ENCODE measurements at places on chromosomes 6 and 20.
A peak's percentile ranks its signal among the peaks of the same experiment; 100 is the strongest.

- no peak for DNase-seq
Measured at GRCh38 chr6:23245572-23245971, 676.2 kb downstream of the HDGFL1 start.

DNA sequence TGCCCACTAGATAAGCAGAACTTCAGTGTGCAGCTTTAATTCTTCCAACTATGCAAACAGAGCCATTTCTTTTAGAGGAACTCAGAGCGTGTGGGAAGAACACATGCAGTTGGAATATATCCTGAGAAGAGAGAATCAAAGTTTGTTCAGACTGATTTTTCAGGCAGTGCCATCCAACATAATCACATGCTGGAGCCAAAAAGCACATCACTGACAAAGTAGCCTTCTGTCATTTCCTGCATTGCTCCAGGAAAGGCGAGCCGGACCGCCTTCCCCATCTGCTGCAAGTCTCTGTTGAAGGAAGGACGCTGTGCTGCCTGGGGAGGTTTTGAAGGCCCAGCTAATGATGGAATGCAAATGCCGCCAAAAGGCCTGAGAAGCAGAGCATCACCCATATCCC lies 98.4 kb downstream of the DOK5 start:
- DNase-seq = no peak

DNA sequence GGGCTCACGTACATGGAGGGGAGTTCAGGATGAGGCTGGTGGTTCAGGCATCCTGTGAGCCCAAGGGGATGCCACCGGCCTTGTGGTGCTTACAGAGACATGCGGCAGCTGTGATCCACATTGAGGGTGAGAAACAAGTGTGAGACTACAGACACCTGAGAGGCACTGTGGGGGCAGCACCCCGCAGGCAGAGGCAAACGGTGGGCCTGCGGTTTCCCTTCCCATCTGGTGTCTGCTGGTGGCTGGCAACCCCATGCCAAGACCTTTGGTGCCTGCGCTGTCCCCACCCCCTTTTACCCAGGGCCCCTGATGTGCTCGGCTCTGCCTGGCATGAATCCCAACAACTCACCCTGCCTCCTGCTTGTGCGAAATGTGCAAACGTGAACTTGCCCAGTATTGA lies 42.0 kb downstream of the ERMARD start:
- DNase-seq = no peak

DNA sequence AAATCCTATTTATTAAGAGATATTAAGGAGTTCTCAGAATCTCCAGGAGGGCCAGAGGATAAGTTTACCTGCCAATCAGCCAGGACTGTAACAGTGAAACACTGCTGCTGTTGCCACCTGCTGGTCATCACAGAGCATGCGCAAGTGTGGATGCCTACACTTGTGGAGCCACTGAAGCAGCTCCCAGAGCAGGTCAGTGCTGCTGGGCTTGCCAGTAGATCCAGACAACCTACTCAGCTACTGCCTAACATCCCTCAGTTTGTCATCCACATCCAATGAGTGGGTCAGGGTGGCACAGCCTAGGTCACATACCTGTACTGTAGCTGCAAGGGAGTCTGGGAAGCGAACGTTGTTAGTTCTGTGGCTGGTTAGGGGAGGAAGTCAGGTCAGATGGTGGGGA lies 18.3 kb upstream of the NHSL1 start:
- peak; percentile 54 for DNase-seq

GRCh38 chr6:36783603-36784375 lies 55.5 kb downstream of the CPNE5 start:
- no peak for DNase-seq

GRCh38 chr6:67870321-67870720 lies 764.8 kb upstream of the ADGRB3 start:
- no peak for DNase-seq
